T-helper 2 cell treated with Interferon-gamma antibody and Interleukin-4, amounts not matched to agents 5 μg/mL and 100 μg/mL, for 36 hours (primary cell): ENCODE measurements at places on chromosomes 7 and 10.
A peak's percentile ranks its signal among the peaks of the same experiment; 100 is the strongest.

- H3K4me3 ChIP-seq: no peak overlapping the region
- H3K27me3 ChIP-seq: peaks cover 3% of the 10 kb centered on the region
- DNase-seq: no peak
Measured at GRCh38 chr7:73340514-73340913, 12.6 kb downstream of the FKBP6 start.

- no peaks in the 10 kb centered on the region for H3K27me3 ChIP-seq
- H3K4me3 ChIP-seq: no peak overlapping the region
- no peaks in the 10 kb centered on the region for H3K36me3 ChIP-seq
- H3K27ac ChIP-seq: no peak overlapping the region
- no peak for DNase-seq
Measured at GRCh38 chr10:44356139-44357022, 28.5 kb downstream of the CXCL12 start.

- H3K4me1 ChIP-seq: no peaks in the 10 kb centered on the region
- no peak overlapping the region for H3K4me3 ChIP-seq
- no peak overlapping the region for H3K27ac ChIP-seq
- no peak for DNase-seq
- H3K36me3 ChIP-seq: no peaks in the 10 kb centered on the region
Measured at GRCh38 chr10:60470091-60470490, 80.4 kb upstream of the ANK3 start.

DNA sequence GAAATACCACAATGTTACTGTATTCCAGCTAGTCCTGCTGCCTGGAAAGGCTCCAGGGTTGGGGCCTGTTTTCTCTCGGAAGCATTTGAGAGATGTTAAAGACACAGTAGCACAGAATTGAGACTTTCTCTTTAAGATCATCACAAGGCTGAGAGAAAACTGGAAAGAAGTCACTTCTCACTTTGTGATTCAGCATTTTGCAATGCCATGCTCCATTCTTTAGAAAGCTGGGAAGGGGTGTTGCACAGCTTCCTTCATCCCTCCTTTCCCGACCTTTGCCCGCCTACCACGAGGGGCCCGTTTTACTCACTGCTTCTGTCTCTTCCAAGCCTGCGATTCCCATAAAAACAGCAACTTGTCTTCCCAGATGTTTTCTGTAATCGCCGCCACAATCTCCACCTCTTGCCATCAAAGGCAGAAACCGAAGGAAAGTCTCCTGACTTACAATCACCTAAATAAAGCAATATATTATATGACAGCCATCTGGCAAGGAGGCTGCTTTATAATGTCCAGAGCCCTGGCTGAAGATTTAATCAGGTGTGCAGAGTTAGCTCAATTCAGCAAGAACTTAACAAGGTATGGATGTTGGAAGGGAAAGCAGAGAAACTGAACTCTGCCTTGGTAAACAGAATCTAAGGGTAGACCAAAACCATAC is 18.9 kb downstream of the NOD1 start:
- peaks cover 15% of the 10 kb centered on the region for H3K36me3 ChIP-seq
- H3K4me3 ChIP-seq: no peak overlapping the region

DNA sequence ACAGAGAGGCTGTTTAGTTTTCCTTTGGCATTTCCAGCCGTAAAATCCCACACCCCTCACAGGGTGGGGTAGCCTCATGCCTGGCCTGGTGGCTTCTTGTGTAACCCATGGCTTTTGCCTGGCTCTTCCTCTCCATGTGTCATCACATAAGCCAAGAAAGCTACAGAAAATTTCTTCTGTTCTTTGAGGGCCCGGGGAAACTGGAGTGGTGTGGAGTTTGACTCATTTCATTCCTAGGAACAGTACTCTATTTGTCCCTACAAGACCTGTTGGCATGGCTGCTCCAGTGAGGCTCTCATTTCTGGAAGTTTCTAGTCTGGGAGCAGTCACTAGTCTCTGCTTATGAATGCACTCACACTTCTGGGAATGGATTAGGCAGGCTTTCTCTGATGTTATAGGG is 523.9 kb downstream of the SUGCT start:
- no peak overlapping the region for H3K27ac ChIP-seq
- DNase-seq: no peak
- H3K27me3 ChIP-seq: no peaks in the 10 kb centered on the region
- H3K36me3 ChIP-seq: no peaks in the 10 kb centered on the region

- no peak for DNase-seq
- H3K4me3 ChIP-seq: peak overlapping the region; percentile 52
- peak overlapping the region; percentile 45 for H3K27ac ChIP-seq
- H3K27me3 ChIP-seq: peaks cover 4% of the 10 kb centered on the region
- no peaks in the 10 kb centered on the region for H3K36me3 ChIP-seq
Measured at GRCh38 chr7:151275813-151276577, 27.5 kb upstream of the SMARCD3 start.

GRCh38 chr7:152177681-152178404 is 152.4 kb downstream of the GALNT11 start:
- H3K27ac ChIP-seq: peak overlapping the region; percentile 6
- peaks cover 51% of the 10 kb centered on the region for H3K36me3 ChIP-seq
- peaks cover 17% of the 10 kb centered on the region for H3K4me1 ChIP-seq
- H3K27me3 ChIP-seq: no peaks in the 10 kb centered on the region
- DNase-seq: no peak

- DNase-seq: no peak
- no peak overlapping the region for H3K4me3 ChIP-seq
- no peak overlapping the region for H3K27ac ChIP-seq
- no peaks in the 10 kb centered on the region for H3K36me3 ChIP-seq
Measured at GRCh38 chr7:126774077-126774476, 478.7 kb downstream of the GRM8 start.

DNA sequence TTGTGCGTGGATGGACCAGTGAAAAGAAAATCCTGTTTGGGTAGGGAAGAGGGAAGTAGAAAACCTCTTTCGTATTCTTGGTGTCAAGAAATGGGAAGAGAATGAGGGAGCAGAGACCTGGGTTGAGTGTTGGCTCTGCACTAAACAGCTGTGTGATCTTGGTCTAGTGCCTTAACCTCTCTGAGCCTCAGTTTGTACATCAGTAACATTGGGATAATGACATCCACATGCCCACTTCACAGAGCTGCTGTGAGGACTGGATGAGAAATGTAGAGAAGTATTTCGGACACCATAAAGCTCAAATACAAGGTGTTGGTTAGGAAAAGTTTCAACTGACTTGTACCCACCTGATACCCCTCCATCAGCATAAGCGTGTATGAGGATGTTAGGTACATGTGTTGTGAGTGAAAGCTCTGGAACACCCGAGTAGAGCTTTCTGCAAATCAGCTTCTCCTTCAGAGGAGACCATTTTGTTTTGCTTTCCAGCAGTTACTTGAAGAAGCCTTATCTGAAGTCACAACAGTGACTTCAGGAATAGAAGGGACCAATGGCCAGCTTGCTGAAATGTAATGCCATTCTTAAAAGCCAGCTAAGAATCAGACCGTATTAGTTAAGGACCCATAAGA is 11.2 kb downstream of the TRIM56 start:
- peaks cover 12% of the 10 kb centered on the region for H3K27me3 ChIP-seq
- no peak overlapping the region for H3K4me3 ChIP-seq
- H3K27ac ChIP-seq: no peak overlapping the region
- no peak for DNase-seq

GRCh38 chr7:145737617-145738016 is 379.0 kb upstream of the CNTNAP2 start:
- H3K27me3 ChIP-seq: no peaks in the 10 kb centered on the region
- no peak overlapping the region for H3K27ac ChIP-seq
- H3K36me3 ChIP-seq: no peaks in the 10 kb centered on the region
- no peak overlapping the region for H3K4me3 ChIP-seq

DNA sequence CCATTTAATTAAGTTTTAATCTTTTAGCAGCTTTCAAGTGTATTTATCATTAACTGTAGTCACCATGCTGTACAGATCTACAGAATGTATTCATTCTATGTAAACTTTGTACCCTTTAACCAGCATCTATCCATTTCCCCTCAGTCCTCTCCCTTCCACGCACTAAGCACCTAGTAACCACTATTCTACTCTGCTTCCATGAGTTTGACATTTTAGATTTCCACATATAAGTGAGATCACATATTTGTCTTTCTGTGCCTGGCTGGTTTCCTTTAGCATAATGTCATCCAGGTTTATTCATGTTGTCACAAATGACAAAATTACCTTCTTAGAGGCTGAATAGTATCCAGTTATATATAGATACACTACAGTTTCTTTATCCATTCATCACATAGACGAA is 79.7 kb downstream of the BTAF1 start:
- H3K36me3 ChIP-seq: peaks cover 66% of the 10 kb centered on the region
- H3K27ac ChIP-seq: no peak overlapping the region
- H3K4me1 ChIP-seq: no peaks in the 10 kb centered on the region
- no peak for DNase-seq
- H3K27me3 ChIP-seq: no peaks in the 10 kb centered on the region

- H3K27ac ChIP-seq: peak overlapping the region; percentile 82
- H3K27me3 ChIP-seq: no peaks in the 10 kb centered on the region
- H3K4me1 ChIP-seq: peaks cover 32% of the 10 kb centered on the region
Measured at GRCh38 chr7:75596727-75597614, 104.9 kb downstream of the SPDYE5 start.

DNA sequence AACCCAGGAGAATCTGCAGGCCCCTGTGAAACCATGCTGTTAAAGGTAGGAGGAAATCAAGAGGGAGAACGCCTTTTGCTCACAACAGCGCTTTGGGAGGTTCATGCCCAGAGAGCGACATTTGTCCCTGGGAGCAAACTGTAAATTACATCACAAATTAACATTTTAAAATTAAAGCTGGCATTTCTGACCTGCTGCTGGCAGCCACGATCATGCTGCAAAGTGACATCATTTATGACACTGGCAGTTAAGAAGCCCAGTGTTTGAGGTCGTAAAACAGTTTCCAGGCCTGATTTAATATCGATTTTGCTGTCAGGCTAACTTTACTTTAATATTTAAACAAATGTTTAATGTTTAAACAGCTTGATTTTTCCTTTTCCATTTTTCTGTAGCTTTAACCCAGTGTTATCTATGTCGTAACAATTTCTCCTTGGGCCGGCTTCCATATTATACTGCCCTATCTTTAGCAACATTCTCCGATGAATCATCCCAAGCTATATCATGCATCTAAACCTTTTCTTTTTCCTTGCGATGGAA is 86.5 kb upstream of the NPVF start:
- H3K36me3 ChIP-seq: no peaks in the 10 kb centered on the region
- no peak for DNase-seq
- H3K4me3 ChIP-seq: no peak overlapping the region
- H3K27ac ChIP-seq: no peak overlapping the region
- peaks cover 2% of the 10 kb centered on the region for H3K27me3 ChIP-seq
